ENCODE measurements at places on chromosomes 3 and 15. TPM values are rescaled to one million over a fixed set of nuclear protein-coding genes. Genes with fewer than 3 reads are reported as not detected.

Gene GAP43
- not detected for total RNA-seq

Gene SLC28A1
- not detected for total RNA-seq

Gene STX19
- not detected for total RNA-seq

Gene ACTL6A
- 46.2 TPM for total RNA-seq

Gene TRIM42
- not detected for total RNA-seq

Gene TMOD3
- total RNA-seq: 94.6 TPM

Gene AKAP13
- 65.7 TPM for total RNA-seq

Gene FEZF2
- not detected for total RNA-seq

Gene EFCAB12
- total RNA-seq: 0.22 TPM

Gene PLCB2
- 0.15 TPM for total RNA-seq

Gene RPL14
- total RNA-seq: 3,432 TPM

Gene KBTBD12
- not detected for total RNA-seq

Gene GP9
- not detected for total RNA-seq

Gene ASB14
- not detected for total RNA-seq

Gene ZNF502
- total RNA-seq: 2.4 TPM

Gene OCA2
- total RNA-seq: not detected

Gene BNC1
- total RNA-seq: 68.3 TPM

Gene XCR1
- total RNA-seq: not detected

Gene TMOD2
- total RNA-seq: 5.3 TPM

Gene CHRFAM7A
- 1.9 TPM for total RNA-seq

Gene MESP2
- total RNA-seq: not detected

Gene RAB43
- 18.9 TPM for total RNA-seq

Gene MCF2L2
- 2.6 TPM for total RNA-seq

Gene IQCB1
- total RNA-seq: 33.5 TPM

Gene DCUN1D1
- 39.1 TPM for total RNA-seq

Gene DNASE1L3
- total RNA-seq: not detected

Gene GATA2
- 0.51 TPM for total RNA-seq

Gene STRIT1
- not detected for total RNA-seq

Gene ARNT2
- 1.6 TPM for total RNA-seq

Gene CHST2
- total RNA-seq: 2.3 TPM

Gene GOLGA6B
- total RNA-seq: not detected

Gene CLDN1
- total RNA-seq: 197 TPM

Gene AP3B2
- 6.1 TPM for total RNA-seq

Gene PRC1
- 125 TPM for total RNA-seq

Gene RHOV
- 1.7 TPM for total RNA-seq

Gene FAM43A
- total RNA-seq: 1.3 TPM

Gene APPL1
- total RNA-seq: 35.4 TPM

Gene UACA
- total RNA-seq: 37.0 TPM

Gene CCDC33
- not detected for total RNA-seq

Gene ZNF609
- total RNA-seq: 45.0 TPM

Gene ECE2
- total RNA-seq: not detected

Gene TNIK
- total RNA-seq: 4.3 TPM

Gene IQCF6
- not detected for total RNA-seq

Measured in MCF 10A (cell line).